ENCODE measurements at places on chromosomes 11 and 22. TPM values are rescaled to one million over a fixed set of nuclear protein-coding genes. Genes with fewer than 3 reads are reported as not detected.

Gene SCUBE2
- total RNA-seq, result 0.29 TPM

Gene INS
- not detected for total RNA-seq

Gene ZNF70
- total RNA-seq, result 1.0 TPM

Gene SLC22A8
- not detected for total RNA-seq

Gene LSP1
- total RNA-seq, result 1.7 TPM

Gene HBB
- 0.24 TPM for total RNA-seq

Gene TTC28
- 2.5 TPM for total RNA-seq

Gene APOBEC3H
- 0.34 TPM for total RNA-seq

Gene TRIOBP
- total RNA-seq, result 38.9 TPM

Gene OR8B8
- not detected for total RNA-seq

Gene ELFN2
- total RNA-seq, result 5.6 TPM

Gene WBP2NL
- total RNA-seq, result 0.06 TPM

Gene CELSR1
- total RNA-seq, result 24.1 TPM

Gene RASGRP2
- total RNA-seq, result 2.0 TPM

Gene GRM5
- not detected for total RNA-seq

Gene TPBGL
- total RNA-seq, result 0.17 TPM

Gene PTPRJ
- 52.7 TPM for total RNA-seq

Gene TCIRG1
- 137 TPM for total RNA-seq

Gene BTG4
- total RNA-seq, result 0.15 TPM

Gene SCGB1C1
- total RNA-seq, result not detected

Gene MFRP
- total RNA-seq, result not detected

Gene CD3G
- not detected for total RNA-seq

Gene RAB36
- total RNA-seq, result 7.1 TPM

Gene APOBEC3B
- total RNA-seq, result 25.9 TPM

Gene MAML2
- total RNA-seq, result 3.3 TPM

Gene CRACR2B
- 6.4 TPM for total RNA-seq

Gene PHOX2A
- not detected for total RNA-seq

Gene EIF3D
- total RNA-seq, result 150 TPM

Gene TMEM135
- 10.8 TPM for total RNA-seq

Gene KCNE3
- total RNA-seq, result not detected

Gene PGM2L1
- total RNA-seq, result 17.2 TPM

Gene PRODH
- total RNA-seq, result 1.2 TPM

Gene ACTN3
- total RNA-seq, result 0.10 TPM

Gene HTR3B
- total RNA-seq, result not detected

Gene PKDREJ
- not detected for total RNA-seq

Gene SIK3
- total RNA-seq, result 7.9 TPM

Gene FGF3
- not detected for total RNA-seq

Gene FGF4
- not detected for total RNA-seq

Gene CD3D
- not detected for total RNA-seq

Gene TP53I11
- total RNA-seq, result 33.3 TPM

Gene MYO7A
- total RNA-seq, result 1.4 TPM

Gene EHF
- 1.4 TPM for total RNA-seq

Gene PIWIL4
- 0.22 TPM for total RNA-seq

Gene RIMBP3C
- not detected for total RNA-seq

Gene NNMT
- total RNA-seq, result 380 TPM

Gene RCOR2
- total RNA-seq, result 1.2 TPM

Gene PHF21B
- total RNA-seq, result 0.81 TPM

Measured in A549 treated with AZD2906 at 1 μM for 4 hours (cell line).